ENCODE measurements at places on chromosomes 3 and 15.

GRCh38 chr3:155402656-155403055, 109.2 kb upstream of the STRIT1 start:
- no peak for DNase-seq

GRCh38 chr3:141998669-141999290, 122.3 kb downstream of the ATP1B3 start:
- DNase-seq: no peak

DNA sequence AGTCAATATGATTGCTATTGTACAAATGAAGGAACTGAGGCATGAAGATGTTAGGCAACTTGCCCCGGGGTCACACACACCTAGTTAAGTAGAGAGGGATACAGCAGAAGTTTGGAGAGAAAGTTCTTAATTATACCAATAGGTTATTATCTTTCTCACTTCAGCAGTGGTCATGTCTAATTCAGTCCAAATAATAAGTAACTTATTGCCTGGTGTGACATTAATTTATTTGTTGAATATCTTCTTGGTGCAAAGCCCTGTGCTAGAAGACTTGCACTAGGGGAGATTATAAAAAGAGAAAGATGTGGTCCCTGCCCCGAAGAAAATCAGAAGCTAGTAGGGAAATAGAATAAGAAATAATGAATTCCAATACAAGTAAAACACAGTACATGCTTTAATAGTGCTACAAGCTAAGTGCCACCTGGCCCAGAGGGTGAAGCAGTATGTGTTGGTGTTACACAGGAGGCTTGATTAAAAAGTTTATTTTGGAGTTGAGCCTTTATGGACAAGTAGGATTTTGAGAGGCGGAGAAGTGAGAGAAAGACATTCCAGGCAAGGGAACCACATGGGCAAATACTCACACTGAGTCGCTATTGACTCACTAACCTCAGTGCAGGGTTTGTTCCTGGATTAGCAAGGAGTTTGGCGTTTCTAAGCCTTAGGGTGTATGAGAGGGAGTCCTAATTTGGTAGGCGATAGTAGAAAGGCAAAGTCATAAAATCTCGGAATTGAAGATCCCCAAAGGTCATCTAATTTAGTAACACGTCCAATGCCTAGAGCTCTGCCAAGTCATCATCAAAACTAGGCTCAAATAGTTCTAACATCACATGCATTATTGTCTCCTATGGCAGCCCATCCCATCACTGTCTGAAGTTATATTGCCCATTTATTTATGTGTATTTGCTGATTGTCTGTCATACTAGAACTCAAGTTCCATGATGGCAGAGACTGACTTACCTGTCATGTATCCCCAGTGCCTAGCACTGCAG, 19.2 kb upstream of the GSK3B start:
- no peak for DNase-seq

DNA sequence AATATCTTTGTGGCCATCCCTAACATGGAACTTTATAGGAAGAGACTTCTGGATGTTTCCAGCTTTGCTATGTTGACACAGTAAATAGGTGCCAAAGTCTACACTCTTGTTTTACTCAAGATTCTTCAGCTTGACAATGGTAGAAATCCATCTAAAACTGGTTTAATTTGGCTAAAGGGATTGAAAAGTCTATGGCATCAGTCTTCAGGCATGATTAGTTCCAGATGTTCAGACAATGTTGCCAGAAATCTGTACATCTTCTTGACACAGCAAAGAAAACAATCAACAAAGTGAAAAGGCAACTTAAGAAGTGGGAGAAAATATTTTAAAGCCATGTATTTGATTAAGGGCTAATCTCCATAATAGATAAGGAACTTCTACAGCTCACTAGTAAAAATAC, 130.5 kb downstream of the LRRC3B start:
- no peak for DNase-seq

- no peak for DNase-seq
Measured at GRCh38 chr3:149553781-149554451, 79.4 kb downstream of the TM4SF4 start.

DNA sequence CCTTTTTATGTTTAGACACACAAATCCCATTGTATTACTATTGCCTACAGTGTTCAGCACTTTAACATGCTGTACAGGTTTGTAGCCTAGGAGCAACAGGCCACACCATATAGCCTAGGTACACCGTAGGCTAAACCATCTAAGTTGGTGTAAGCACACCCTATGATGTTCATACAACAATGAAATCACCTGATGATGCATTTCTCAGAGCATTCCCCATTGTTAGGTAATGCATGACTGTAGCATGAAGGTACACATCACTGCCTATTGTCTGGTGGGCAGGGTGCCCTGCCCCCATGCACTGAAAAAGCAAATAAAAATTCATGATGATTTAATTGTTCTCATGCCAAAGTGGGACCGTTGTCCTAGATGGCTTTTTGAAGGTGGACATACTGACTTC, 183.6 kb downstream of the AGBL1 start:
- DNase-seq: no peak

DNA sequence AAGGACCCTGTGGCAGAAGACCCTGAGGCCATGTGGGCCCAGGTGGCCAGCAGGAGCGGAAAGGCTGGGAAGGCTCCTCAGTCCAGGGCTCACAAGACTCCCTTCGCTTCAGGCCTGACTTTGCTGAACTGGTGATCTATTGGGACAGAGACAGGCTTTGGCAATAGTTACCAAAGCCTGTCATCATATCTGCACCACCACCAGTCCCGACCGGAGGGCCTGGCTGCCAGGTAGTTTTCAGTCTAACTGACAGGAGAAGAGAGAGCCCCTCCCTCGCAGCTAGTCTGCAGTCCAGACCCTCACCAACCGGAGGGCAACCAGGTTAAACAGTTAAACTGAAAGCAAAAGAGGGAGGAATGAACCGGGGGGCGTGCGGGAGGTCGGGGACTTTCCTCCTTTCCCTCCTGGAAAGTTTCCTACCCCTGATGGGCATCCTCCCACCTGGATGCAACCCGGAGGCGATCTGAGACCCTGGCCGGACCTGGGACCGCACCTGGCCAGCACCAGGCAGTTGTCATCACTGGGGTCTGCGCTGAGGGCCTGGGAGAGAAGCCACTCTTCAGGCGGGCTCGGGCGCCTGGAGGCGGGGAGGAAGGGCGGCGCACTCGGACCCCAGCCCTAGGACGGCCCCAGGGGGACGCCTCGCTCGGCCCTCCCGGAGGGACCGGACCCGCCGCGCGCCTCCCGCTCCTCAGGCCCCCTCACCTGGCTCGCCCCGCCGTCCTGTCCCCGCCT, 435 bp downstream of the RAB27A start:
- DNase-seq: no peak
